ENCODE measurements at places on chromosomes 4 and X.

DNA sequence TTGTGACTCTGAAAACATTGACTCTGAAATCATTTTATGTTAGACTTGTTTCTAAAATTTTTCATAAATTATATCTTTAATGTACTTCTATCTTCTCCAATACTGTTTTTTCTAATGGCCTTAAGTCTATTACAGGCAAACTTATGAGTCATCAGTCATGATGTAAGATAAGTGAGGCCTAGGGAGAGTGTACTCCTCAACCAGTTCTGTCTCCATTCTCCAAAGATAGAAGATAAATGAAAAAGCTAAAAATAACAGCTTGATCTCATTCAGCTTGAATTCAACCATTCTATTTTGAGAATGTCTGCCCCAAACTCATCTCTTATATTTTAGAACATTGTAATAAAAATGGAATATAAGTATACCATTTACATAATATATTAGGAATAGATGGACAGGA, 34.5 kb downstream of the STBD1 start:
- DNase-seq: no peak

DNA sequence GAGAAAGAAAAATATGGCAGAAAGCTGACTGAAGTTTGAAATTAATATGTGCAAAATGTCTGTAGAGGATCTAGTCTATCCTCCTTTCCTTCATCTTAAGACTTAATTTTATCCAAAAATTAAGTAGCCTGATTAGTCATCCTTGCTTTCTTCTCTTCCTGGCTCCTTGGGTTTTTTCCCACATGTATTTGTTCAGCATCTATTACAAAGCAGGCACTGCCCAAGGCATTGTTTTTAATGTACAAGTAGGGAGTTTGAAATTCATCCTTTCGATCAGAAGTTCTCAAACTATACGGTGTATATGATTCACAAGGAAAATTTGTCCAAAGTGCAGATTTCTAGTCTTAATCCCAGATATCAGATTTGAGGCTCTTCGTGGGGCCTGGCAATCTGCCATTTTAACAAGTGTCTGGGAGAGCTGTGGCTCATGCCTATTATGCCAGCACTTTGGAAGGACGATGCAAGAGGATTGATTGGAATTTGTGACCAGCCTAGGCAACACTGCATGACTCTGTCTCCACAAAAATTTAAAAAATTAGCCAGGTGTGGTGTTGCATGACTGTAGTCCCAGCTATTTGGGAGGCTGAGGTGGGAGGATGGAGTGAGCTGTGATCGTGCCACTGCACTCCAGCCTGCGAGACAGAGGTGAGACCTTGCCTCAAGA, 19.4 kb upstream of the YTHDC1 start:
- DNase-seq: no peak

GRCh38 chr4:81666491-81666890, 194.8 kb upstream of the RASGEF1B start:
- DNase-seq: no peak

DNA sequence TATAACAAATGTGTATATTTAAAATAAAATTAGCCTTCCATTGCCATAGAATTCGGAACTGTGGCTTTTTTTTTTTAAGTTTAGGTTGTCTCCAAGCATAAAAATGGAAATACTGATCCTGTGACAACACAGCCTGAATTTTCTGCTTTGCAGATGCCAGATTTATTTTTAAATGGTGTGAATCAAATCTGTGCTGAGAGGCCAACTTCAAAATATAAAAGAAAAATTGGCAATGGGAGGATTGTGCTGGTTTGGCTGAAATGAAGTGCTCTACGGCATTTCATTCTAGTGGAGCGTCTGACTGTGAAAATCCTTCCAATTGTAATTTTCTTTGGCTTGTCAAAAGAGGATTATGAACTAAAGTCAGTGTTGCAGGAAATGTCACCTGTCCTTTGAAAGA, 580.3 kb upstream of the ZFP42 start:
- DNase-seq: no peak

DNA sequence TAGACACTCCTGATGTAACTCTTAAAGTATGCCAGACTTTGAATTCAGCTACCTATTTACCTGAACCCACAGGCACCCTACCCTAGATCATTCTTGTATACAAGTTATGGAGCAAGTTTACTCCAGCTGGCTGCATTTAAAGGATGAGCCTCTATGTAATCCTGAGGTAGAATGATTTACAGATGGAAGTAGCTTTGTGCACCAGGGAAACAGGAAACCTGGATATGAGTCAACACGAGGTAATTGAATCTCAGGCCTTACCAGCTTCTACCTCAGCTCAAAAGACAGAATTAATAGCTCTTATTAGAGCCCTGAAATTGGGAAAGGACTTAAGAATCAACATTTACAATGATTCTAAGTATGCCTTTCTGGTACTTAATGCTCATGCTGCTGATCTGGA, 119.8 kb downstream of the AGTR2 start:
- no peak for DNase-seq

- DNase-seq: no peak
Observed at GRCh38 chr4:51840781-51841180, 2.2 kb upstream of the DCUN1D4 start.

Data from activated T-helper 9 cell treated with anti-CD3 and anti-CD28 coated beads, Interleukin-2, amount 50 U/mL, for 16 hours (primary cell).